Posterior vena cava (tissue), 2 donors: ENCODE measurements at places on chromosomes 11 and 22.

DNA sequence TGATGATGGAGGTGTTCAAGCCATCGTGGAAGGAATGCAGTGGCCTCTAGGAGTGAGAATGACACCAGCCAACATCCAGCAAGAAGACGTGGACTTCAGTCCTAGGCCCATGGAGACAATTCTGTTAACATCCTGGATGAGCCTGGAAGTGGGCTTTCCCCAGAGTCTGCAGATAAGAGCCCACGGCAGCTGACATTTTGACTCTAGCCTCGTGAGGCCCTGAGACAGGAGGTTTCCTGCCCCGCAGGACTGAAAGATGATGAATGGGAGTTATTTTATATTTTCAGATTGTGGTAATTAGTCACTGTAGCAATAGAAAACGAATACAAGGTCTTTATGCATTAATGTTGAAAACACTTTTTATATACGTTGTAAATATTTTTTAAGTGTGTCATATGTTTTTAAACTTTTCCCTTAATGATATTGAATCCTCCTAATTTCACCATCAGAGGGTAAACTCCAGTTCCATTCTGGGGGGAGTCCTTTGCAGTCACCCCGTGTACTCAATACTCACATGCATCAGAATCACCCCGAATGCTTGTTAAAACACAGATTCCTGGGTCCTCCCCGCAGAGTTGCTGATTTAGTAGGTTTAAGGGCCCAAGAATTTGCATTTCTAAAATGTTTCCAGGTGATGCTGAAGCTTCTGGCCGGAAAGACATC lies 570 bp upstream of the TPCN2 start:
- no peak for DNase-seq

DNA sequence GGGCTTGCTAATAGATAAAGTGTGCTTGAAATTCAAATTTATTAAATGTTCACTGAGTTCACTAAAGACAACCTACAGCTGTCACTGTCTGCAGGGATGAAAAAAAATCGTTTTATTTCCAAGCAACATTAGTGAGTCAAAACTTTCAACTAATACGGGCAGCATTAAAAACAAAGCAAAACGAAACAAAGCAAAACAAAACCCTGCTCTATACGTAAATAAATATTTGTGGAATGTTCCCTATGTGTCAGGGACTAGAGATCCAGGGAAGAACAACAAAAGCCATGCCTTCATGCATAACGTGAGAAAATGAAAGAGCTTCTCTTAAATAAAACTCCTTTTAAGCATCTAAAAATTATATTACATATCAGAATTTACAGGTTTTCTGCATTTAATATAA lies 553 bp downstream of the NAALAD2 start:
- no peak for DNase-seq

DNA sequence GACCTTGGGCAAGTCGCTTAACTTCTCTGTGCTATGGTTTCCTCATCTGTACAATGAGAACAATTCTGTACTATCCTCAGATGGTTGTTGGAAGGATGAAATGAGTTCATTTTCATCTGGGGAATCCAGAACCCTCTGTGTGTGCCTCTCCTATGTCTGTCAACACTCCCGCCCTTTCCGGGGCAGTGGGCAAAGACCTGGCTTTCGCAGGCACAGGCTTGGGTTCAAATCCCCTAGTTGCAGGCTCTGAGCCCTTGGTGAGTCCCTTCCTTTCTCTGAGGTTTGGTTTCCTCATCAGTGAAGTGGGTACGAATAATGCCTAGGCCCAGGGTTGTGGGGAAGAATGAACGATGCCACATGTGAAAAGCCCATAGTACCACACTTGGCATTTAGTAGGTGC lies 6.0 kb downstream of the PNPLA5 start:
- DNase-seq = peak; percentile 72

DNA sequence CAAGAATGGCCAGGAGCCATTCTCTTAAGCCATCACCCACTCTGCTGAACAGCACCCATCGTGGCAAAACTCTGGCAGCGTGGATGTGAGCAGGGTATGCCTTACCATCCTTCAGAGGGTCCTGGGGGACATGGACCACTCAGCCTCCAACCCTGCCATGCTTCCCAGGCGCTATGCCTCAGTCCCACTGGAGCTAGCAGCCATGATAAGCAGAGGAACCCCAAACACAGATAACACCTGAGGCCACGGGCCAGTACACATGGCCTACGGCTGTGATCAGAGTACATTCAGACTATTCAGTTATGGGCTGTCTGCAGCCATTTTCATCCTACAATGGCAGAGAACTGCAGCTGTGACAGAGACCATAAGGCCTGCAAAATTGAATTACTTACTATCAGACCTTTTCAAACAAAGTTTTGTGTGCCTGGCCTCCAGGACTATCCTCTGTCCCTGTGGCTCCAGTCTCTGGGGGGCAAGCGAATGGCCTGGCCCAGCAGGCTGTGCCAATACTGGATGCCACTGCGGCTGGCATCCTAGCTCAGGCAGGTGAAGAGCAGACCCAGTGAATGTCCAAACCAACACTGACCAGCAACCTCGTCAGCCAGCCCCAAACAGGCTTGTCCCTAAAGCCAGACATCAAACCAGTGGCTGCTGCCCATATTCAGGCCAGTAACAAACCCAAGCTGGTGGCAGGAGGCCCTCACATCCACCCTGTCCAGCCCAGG lies 6.9 kb downstream of the ARVCF start:
- DNase-seq = peak; percentile 44

GRCh38 chr11:76654298-76654851 lies 16.2 kb downstream of the LRRC32 start:
- peak; percentile 90 for DNase-seq

DNA sequence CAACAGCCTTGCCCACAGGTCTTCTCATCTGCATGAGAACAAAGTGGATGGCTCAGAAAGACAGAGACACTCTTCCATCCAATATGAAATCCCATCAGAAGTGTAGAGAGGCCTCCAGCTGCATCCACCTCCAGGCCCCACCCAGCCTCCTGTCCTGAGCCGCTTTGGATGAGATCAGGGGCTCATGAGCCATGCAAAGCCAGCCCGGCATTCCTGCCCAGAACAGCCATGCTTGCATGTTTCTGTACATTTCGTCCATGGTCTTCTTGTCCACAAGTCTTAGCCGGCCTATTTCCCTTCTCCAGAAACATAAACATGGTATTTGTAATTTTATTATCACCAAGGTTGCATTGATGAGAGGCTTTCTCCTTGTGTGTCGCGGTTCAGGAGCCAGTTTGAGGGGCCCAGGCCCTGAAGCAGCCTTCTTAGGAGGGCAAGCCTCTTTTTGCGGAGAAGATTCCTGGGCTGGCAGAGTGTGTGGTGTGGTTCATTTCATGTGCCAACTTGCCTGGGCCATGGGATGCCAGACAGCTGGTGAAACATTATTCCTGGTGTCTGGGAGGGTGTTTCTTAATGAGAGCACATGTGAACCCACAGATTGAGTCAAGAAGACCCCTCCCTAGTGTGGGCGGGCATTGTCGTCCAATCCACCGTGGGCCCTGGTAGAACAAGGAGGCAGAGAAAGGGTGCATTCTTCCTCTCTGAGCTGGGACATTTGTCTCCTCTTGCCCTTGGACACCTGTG lies 928.9 kb downstream of the TBC1D22A start:
- no peak for DNase-seq
